Nephron progenitor cell (in vitro differentiated cells): ENCODE measurements at places on chromosomes 16 and 17.

GRCh38 chr16:61074324-61074723 lies 961.9 kb downstream of the CDH8 start:
- no peaks in the 10 kb centered on the region for H3K27me3 ChIP-seq
- DNase-seq = no peak
- H3K36me3 ChIP-seq = no peaks in the 10 kb centered on the region
- no peak overlapping the region for H3K27ac ChIP-seq
- H3K4me3 ChIP-seq = no peak overlapping the region
- H3K4me1 ChIP-seq = no peaks in the 10 kb centered on the region

GRCh38 chr17:28881533-28882056 lies 15.9 kb downstream of the FLOT2 start:
- H3K36me3 ChIP-seq = peaks cover 26% of the 10 kb centered on the region
- no peak overlapping the region for H3K27ac ChIP-seq
- no peak overlapping the region for H3K4me3 ChIP-seq

DNA sequence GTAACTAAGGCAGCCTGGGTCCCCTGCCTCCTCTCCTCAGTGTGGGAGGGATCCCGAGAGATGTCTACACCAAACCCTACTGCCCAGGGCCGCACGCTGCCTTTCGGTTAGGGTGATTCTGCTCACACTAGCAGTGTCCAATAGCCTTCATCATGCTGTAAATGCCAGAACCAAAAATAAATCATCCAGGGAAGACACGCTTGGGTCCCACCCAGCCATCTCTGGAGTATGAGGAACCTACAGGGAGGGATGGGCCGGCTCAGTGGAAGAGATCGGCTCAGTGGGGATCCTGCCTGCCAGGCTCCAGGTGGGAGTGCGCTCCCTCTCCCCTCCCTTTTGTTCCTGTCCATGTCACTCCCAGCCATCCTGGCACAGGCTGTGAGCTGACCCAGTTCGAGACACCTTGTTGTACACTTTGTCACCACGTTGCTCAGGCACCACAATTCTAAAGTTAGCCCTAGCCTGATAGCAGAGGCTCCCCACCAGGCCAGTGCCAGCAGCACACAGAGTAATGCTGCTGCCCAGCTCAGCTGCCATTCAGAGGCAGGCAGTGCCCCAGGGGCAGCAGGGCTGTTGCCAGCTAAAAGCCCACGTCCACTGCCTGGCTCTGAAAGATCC lies 24.5 kb downstream of the PEMT start:
- no peaks in the 10 kb centered on the region for H3K36me3 ChIP-seq
- H3K27ac ChIP-seq = no peak overlapping the region
- no peak overlapping the region for H3K4me3 ChIP-seq
- no peak for DNase-seq
- peaks cover 5% of the 10 kb centered on the region for H3K27me3 ChIP-seq

DNA sequence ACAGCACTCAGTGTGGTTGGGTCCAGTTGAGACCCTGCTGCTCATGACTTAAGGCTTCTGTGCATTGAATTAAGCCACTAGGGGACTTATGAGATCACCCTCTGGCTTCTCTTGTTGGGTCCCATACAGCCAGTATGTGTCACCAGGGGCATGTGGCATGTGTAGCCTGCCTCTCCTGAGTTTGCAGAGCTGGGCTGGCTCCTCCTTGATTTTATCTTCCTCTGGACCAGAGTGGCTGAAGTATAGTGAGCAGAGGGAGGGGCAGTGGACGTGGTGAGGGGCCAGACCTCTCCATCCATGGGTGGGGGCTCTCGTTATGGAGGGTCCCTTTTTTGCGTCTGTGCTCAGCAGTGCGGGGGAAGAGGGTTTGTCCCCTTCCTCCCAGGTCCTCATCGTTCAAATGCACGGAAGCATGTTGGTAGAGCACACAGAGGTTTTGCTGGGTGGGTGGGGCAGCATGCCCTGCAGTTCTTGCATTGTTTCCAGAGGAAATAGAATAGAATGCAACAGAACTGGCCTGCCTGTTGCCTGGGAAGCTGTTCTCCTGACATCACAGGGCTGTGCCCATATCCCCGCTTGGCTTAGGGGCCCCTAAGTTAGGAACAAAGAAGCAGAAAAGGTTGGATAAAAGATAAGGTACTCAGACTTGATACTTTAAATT lies 77.4 kb downstream of the SPECC1 start:
- H3K27ac ChIP-seq = no peak overlapping the region
- H3K4me1 ChIP-seq = peaks cover 2% of the 10 kb centered on the region
- no peak for DNase-seq
- no peak overlapping the region for H3K4me3 ChIP-seq
- no peaks in the 10 kb centered on the region for H3K36me3 ChIP-seq

GRCh38 chr16:50745940-50746339 lies 4.1 kb downstream of the CYLD start:
- no peak for DNase-seq
- H3K27me3 ChIP-seq = peaks cover 19% of the 10 kb centered on the region
- no peak overlapping the region for H3K4me3 ChIP-seq
- peaks cover 30% of the 10 kb centered on the region for H3K4me1 ChIP-seq
- H3K27ac ChIP-seq = no peak overlapping the region

DNA sequence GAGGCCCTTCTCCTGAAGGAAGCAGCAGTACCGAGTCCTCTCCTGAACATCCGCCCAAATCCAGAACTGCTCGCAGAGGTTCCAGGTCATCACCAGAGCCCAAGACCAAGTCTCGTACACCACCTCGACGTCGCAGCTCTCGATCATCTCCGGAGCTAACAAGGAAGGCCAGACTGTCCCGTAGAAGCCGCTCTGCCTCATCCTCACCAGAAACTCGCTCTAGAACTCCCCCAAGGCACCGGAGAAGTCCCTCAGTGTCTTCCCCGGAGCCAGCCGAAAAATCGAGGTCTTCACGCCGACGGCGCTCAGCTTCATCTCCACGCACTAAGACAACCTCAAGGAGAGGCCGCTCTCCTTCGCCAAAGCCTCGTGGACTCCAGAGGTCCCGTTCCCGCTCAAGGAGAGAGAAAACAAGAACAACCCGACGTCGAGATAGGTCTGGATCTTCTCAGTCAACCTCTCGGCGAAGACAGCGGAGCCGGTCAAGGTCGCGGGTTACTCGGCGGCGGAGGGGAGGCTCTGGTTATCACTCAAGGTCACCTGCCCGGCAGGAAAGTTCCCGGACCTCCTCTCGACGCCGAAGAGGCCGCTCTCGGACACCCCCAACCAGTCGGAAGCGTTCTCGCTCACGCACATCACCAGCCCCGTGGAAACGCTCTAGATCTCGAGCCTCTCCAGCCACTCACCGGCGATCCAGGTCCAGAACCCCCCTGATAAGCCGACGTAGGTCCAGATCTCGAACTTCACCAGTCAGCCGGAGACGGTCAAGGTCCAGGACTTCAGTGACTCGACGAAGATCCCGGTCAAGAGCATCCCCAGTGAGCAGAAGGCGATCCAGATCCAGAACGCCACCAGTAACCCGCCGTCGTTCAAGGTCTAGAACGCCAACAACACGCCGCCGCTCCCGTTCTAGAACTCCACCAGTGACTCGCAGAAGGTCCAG lies 11.3 kb downstream of the ELOB start:
- H3K27ac ChIP-seq = peak overlapping the region; percentile 78
- peaks cover 21% of the 10 kb centered on the region for H3K4me1 ChIP-seq
- H3K36me3 ChIP-seq = peaks cover 87% of the 10 kb centered on the region
- no peak for DNase-seq
- H3K27me3 ChIP-seq = peaks cover 3% of the 10 kb centered on the region

- no peak for DNase-seq
- H3K27me3 ChIP-seq = peaks cover 4% of the 10 kb centered on the region
- H3K4me1 ChIP-seq = peaks cover 80% of the 10 kb centered on the region
- H3K4me3 ChIP-seq = no peak overlapping the region
- no peaks in the 10 kb centered on the region for H3K36me3 ChIP-seq
- H3K27ac ChIP-seq = peak overlapping the region; percentile 64
Measured at GRCh38 chr17:81048827-81049371, 13.9 kb downstream of the BAIAP2 start.

DNA sequence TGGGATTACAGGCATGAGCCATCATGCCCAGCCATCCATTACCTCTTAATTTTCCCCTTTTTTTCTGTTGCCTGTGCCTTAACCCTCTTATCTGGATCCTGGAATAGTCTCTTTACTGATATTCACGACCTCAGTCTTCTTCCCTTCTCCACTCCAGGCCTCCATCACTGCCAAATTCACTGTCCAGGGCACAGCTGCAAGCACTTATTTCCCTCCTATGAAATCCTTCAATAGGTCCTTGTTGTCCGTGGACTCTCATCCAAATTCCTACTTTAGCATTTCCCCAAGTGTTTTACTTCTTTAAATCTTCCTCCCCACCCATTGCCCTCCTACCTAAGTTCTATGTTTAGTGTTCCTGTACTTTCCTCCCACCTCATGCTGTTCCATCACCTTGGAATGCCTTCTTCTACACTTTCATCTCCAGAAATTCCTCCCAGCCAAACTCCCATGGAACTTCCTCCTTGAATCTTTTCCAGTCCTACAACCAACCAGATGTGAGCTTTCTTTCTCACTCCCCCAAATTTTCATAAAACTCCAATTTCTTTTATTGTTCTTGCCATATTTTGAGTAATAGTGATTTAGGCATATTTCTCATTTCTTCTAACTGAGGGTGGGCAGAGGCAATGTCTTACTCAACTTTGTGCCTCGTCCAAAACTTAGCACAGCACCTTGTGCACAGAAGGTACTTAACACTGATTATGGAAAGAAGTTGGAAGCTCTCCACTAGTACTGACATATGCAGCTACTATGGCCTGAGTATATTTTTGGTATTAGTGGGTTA lies 35.3 kb downstream of the FAM20A start:
- DNase-seq = no peak
- no peak overlapping the region for H3K27ac ChIP-seq
- no peak overlapping the region for H3K4me3 ChIP-seq
- no peaks in the 10 kb centered on the region for H3K4me1 ChIP-seq
- no peaks in the 10 kb centered on the region for H3K36me3 ChIP-seq
- H3K27me3 ChIP-seq = peaks cover 9% of the 10 kb centered on the region

GRCh38 chr16:19555938-19556771 lies 652 bp downstream of the VPS35L start:
- H3K4me1 ChIP-seq = peaks cover 9% of the 10 kb centered on the region
- peaks cover 15% of the 10 kb centered on the region for H3K36me3 ChIP-seq
- H3K4me3 ChIP-seq = peak overlapping the region; percentile 96
- H3K27me3 ChIP-seq = peaks cover 4% of the 10 kb centered on the region

DNA sequence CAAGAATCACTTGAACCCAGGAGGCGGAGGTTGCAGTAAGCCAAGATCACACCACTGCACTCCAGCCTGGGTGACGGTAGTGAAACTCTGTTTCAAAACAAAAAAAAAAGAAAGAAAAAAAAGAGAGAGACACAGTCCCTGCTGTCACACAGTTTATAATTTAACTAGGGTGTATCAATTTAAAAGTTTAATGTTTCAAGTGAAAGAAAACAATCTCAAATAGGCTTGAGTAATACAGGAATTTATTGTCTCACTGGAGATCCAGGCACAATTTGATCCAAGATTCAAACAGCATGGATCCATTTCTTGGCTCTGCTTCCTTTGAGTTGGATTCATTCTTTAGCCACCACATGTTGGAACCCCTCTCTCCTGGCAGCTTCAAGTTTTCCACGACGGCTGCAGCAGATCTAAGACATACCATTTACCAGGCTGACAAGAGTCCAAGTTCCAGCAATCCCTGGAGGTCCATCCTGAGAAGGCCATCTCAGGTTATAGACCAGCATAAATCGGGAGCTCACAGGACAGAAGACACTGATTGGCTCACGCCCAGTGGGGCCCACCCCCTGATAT lies 97.5 kb downstream of the YPEL2 start:
- H3K27ac ChIP-seq = peak overlapping the region; percentile 97
- no peak overlapping the region for H3K4me3 ChIP-seq
- H3K27me3 ChIP-seq = peaks cover 2% of the 10 kb centered on the region
- peaks cover 6% of the 10 kb centered on the region for H3K36me3 ChIP-seq
- H3K4me1 ChIP-seq = peaks cover 51% of the 10 kb centered on the region
- DNase-seq = no peak

DNA sequence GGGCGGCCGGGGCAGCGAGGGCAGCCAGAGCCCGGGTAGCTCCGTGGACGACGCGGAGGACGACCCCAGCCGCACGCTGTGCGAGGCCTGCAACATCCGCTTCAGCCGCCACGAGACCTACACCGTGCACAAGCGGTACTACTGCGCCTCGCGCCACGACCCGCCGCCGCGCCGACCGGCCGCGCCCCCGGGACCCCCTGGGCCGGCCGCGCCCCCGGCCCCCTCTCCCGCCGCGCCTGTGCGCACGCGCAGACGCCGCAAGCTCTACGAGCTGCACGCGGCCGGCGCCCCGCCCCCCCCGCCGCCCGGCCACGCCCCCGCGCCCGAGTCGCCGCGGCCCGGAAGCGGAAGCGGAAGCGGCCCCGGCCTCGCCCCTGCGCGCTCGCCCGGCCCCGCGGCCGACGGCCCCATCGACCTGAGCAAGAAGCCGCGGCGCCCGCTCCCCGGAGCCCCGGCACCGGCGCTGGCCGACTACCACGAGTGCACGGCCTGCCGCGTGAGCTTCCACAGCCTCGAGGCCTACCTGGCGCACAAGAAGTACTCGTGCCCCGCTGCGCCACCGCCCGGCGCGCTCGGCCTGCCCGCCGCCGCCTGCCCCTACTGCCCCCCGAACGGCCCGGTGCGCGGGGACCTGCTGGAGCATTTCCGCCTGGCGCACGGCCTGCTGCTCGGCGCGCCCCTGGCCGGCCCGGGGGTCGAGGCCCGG lies 36.1 kb upstream of the ZC3H18 start:
- H3K36me3 ChIP-seq = peaks cover 7% of the 10 kb centered on the region
- H3K27me3 ChIP-seq = peaks cover 27% of the 10 kb centered on the region
- H3K27ac ChIP-seq = no peak overlapping the region
- no peak overlapping the region for H3K4me3 ChIP-seq
- peaks cover 38% of the 10 kb centered on the region for H3K4me1 ChIP-seq

DNA sequence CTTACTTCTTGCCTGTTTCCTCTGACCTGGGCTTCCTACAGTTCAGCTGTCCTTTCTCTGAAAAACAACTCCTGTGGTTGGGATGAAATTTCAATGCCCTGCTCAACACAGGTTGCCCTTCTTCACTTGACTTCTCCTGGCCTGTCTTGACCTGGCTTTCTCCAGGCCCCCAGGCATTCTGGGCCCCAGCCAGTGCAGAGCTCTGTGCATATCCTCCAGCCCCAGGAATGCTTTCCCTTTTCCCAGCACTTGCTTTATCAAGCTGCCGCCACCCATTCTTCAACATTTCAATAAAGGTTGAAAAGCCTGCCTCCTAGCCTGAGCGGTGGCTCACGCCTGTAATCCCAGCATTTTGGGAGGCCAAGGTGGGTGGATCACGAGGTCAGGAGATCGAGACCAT lies 10.8 kb downstream of the ODAD4 start:
- H3K36me3 ChIP-seq = no peaks in the 10 kb centered on the region
- H3K27me3 ChIP-seq = peaks cover 3% of the 10 kb centered on the region
- no peak overlapping the region for H3K4me3 ChIP-seq
- peak overlapping the region; percentile 57 for H3K27ac ChIP-seq
- DNase-seq = no peak

GRCh38 chr16:48054881-48055601 lies 100.8 kb downstream of the ABCC12 start:
- H3K27me3 ChIP-seq = peaks cover 40% of the 10 kb centered on the region
- peaks cover 38% of the 10 kb centered on the region for H3K4me1 ChIP-seq
- H3K36me3 ChIP-seq = no peaks in the 10 kb centered on the region
- peak overlapping the region; percentile 50 for H3K27ac ChIP-seq
- H3K4me3 ChIP-seq = peak overlapping the region; percentile 42
